ENCODE measurements at places on chromosomes 4 and X. TPM values are rescaled to one million over a fixed set of nuclear protein-coding genes. Genes with fewer than 3 reads are reported as not detected.

PF4V1 gene
- not detected for total RNA-seq

ZNF157 gene
- total RNA-seq, result 0.06 TPM

FGF13 gene
- total RNA-seq, result 4.4 TPM

RNF128 gene
- total RNA-seq, result 1.8 TPM

SPATA18 gene
- total RNA-seq, result not detected

Data from Daoy (cell line).